ENCODE measurements at places on chromosomes 2 and 18.
A peak's percentile ranks its signal among the peaks of the same experiment; 100 is the strongest.

DNA sequence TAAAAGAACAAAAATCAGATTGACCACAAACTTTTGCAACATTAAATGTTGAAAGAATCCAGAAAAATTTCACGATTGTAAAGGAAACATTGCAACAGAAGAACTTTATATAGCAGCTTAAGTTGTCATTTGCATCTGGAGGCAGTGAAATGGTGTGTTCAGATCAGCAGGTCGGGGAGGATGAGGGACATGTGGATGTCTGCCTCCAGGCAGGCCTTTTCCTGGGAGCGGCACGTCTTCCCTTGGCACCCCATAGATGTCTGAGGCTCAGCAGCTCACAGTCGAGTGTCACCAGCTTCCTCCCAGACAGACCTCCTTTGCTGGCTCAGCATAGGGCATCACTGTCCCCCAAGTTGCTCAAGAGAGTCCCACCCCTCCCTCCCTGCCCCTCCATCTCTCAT is 44.3 kb upstream of the ASB1 start:
- no peak for DNase-seq

GRCh38 chr2:177327009-177327408 is 62.5 kb upstream of the NFE2L2 start:
- DNase-seq: no peak

GRCh38 chr18:41391616-41392595 is 563.1 kb upstream of the PIK3C3 start:
- DNase-seq: peak; percentile 59

DNA sequence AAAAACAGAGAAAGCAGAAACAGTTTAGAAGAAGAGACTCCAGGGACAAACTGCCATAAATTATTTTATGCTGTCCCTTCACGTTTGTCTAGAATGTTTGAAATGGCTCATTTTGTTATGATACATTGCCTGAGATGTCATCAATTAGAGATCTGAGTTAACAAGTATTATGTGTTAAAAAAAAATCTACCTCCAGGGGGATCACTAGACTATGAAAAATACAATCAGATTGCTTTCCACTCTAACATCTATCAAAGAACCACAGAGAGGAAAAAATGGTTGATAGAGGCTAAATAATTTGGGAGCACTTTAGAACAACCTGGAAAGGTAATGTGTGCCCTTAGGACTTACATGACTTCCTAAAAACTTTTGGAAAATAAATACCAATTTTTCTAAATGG is 103.8 kb upstream of the CCDC150 start:
- no peak for DNase-seq

DNA sequence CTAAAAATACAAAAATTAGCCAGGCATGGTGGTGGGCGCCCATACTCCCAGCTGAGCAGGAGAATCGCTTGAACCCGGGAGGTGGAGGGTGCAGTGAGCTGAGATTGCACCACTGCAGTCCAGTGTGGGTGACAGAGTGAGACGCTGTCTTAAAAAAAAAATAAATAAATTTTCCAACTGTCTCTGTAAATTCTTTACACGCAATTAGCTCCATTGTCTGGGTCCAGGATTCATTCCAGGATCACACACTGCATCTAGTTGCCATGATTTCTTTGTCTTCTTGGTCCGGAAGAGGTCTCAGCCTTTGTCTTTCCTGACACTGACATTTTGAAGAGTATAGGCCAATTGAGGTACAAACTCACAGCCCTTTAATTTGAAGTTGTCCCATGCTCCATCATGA is 167.6 kb upstream of the NYAP2 start:
- DNase-seq: no peak

Measured in brain microvascular endothelial cell (primary cell).